Activated naive CD8-positive, alpha-beta T cell treated with anti-CD3 and anti-CD28 coated beads for 36 hours (primary cell): ENCODE measurements at places on chromosomes 4 and X. TPM values are rescaled to one million over a fixed set of nuclear protein-coding genes. Genes with fewer than 3 reads are reported as not detected.

GRCh38 chrX:132714913-132715312, 226.1 kb upstream of the MBNL3 start:
- DNase-seq: no peak

- DNase-seq: no peak
Measured at GRCh38 chr4:94158883-94159282, 48.8 kb upstream of the SMARCAD1 start.

DNA sequence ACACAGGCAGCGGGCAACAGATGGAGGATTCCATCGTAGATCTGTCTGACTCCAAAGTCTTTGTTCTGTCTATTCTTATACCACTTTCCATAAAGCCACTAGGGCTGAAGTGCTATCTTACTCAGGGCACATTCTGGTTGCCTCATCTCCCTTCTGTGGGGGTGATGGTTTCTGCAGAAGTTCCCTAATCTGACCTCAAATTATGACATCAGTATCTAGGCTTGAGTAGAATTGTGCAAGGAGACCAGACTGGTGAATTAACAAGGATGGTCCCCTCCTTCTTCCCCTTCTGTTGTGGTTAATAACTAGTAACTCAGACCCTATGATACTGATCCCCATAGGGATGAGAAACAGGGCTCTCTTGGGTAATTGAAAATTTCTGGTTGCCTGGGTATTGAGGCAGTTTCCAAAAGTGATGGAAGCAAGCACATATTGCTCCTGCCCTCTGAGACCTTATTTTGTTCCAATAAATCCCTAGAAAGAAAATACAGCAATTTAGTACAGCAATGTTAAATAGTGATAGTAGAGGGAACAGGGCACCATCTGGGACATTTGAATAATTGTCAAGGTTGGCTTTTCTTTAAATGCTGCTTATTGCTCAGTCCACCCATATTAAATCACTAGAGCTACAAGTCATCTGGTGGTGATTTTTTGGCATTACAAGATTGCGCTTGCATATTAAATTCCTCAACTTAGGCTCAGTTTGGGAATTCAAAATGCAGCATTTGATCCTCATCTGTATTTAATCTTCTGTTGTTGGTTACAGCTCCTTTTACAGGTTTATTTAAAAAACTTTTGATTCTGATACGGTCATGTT, 57.3 kb upstream of the AP1S2 start:
- DNase-seq: no peak

- DNase-seq: no peak
Measured at GRCh38 chr4:37631551-37631950, 54.6 kb downstream of the RELL1 start.

- no peak for DNase-seq
Measured at GRCh38 chr4:38109896-38110295, 149.7 kb downstream of the PTTG2 start.

The GSX2 gene
- not detected for total RNA-seq

The TKTL2 gene
- total RNA-seq: not detected

- no peak for DNase-seq
Measured at GRCh38 chr4:143184217-143184502, 557 bp upstream of the USP38 start.

- DNase-seq: no peak
Measured at GRCh38 chr4:99300934-99301333, 10.1 kb upstream of the ADH1A start.

DNA sequence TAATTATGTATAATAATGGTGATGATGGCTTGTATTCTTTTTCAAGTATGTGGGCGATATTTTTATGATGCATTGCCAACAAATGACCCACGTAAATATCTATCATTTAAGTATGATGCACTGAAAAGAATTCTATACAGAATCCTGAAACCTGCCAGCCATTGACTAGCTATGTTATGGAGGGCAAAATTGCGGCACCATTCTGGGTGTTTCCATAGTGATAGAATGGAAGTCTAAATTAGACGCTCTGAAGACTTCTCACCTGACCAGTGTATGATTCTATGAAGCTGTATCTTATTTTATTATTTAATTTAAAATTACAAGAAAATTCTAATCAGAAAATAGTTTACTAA, 677 bp upstream of the CENPC start:
- no peak for DNase-seq

DNA sequence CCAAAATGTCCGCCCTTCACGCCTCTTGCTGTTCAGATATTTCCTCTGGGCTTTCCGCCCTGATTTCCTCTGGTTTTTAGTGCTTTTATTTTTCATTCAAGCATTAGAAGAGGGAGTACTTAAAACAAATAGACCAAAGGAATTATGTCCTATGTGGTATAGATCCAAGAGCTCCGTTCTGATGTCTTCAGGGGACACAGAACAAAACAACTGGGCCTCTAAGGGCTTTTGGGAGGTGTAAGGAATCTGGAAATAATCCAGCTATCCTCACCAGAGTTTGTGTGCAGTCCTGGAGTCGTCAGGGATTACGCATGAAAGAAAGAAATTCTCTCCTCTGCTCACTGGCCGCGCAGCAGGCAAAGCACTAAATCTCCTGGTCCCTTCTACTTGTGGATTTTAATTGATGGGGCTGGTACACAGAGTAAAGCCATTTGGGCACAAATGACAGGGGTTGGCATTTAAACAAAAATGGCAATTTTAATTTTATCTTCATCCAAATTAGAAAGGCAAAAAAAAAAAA, 999.2 kb downstream of the ADGRL3 start:
- no peak for DNase-seq

DNA sequence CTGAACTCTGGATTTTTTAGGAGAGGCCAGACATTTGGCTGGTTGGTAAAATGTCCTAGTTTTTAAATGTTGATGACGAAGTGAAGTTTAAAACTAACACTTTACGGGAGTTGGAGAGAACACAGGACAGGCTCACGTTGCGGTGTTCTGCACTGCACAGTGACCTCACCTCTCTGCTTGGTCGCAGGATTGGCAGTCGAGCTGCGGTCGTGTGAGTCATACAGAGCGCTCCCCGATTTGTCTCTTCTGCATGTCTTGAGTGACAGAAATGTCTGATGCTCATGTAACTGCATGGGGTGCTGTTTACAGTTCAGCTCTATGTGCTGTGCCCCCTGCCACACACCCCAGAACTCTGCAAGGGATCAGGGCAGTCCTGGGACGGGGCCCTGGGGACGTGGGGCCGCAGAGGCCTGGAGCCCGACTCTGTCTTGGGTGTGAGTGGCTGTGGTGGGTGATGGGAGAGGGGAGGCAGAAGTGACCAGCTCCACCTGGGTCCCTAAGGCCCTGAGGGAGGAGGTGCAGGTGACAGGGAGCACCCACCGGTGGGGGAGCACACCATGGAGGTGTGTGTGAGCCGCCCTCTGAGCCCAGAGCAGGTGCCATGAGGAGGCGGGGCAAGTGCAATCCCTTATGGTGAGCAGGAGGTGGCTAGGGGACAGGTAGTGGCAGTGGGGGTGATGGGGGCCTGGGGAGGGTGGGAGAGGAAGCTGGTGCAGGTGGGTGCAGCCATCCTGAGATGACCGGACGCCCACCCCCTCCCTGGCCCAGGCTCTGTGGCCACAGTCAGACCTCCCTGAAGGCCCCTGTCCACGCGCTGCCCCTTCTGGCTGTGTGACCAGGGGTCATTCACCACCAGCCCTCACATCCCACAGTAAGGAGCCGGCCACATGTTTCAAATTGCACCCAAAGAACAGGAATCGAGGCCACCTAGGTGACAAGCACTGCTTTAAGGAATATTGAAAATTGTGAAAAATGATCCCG, 77.9 kb upstream of the ADRA2C start:
- no peak for DNase-seq

GRCh38 chr4:36230534-36230933, 13.8 kb downstream of the ARAP2 start:
- no peak for DNase-seq

The C1GALT1C1 gene
- total RNA-seq: 12.3 TPM

The ADRA2C gene
- total RNA-seq: not detected

The VSIG4 gene
- not detected for total RNA-seq

GRCh38 chrX:13791559-13791958, 25.3 kb downstream of the GPM6B start:
- no peak for DNase-seq

- no peak for DNase-seq
Measured at GRCh38 chrX:39165185-39165584, 363.9 kb downstream of the MID1IP1 start.

DNA sequence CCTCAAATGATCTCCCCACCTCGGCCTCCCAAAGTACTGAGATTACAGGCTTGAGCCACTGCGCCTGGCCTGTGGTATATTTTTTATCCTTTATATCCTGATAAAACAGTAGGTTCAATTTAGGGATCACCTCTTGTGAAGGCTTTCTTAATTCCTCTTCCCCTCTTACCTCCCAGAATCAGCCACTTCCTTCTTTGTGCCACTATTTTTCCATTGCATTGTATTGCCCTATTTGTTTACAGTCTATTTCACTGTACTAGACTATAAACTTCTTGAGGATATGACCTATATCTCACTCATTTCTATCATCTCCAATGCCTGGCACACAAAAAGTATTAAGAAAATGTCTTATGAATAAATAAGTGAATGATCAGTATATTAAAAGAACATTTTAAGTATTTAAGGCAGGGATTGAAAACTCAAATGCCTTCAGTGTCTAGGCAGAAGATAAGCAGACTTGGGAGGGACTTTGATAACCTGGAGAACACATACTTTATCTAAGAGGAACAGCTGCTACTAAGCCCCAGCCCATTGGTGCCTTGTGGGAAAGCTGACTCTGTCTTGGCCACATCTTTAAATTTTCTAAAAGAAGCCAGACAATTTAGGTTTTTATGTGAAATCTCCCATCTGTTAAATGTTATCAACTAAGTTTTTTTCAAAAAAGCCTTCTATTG, 82.3 kb upstream of the OGT start:
- no peak for DNase-seq

GRCh38 chr4:146202665-146203064, 11.7 kb upstream of the REELD1 start:
- DNase-seq: no peak

DNA sequence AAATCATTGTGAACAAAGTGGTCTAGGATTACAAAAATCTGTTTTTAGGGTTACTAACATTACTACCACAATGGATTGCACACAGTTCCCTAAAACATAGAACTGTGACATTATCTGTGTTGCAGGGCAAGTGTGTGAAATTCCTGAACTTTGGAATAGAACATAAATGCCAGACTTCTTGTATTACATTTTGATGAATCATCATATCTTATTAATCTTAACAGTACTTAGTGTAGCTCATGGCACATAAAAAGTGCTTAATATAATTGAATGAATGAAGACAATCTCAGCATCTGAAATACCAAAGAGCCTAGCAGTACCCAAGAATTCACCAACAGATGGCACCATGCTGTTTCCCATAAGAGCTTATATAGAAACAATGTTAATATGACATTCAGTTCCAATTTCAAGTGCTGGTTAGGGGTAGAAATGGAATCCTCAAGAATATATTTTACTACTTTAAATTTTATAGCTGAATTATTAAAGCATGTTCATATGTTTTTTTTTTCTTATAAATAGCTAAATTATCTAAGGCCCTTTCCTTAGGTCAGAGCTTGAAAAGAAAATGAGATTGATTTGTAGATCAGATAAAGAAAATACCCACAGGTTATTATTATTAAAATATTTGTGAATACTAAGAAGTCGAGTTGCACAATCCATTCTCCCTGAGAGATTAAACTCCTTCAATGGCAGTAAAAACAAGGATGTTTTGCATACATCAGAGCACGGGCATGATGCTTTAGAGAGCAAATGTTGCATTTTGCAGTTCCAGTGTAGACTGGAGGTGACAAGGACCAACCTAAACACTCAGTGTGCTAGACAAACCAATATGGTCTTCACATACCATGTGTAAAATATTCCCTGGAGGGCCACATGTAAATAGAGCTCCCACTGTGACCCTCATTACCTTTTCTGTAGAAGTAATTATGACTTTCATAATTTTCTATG, 25.7 kb upstream of the SHISA3 start:
- no peak for DNase-seq

- DNase-seq: no peak
Measured at GRCh38 chr4:116899561-116899960, 185.8 kb downstream of the TRAM1L1 start.

The TCEAL5 gene
- total RNA-seq: not detected

DNA sequence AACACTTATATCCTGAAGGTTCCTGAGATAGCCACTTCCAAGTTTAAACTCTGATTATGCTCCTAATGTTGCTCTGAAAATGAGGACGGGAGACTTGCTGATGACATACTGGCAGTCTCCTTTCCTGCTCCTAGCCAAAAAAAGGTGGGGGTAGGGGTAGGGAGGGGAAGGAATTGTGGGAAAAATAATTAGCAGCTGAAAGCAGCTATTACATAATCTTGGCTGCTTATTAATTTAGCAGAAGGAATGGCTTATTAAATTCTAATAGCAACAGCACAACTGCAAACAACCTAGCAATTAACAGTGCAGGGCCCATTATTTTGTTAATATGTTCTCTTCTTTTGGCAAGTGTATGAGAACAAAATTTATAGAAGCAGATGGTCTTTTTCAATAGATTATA, 2.0 kb upstream of the AP1S2 start:
- DNase-seq: no peak

The NHS gene
- 25.8 TPM for total RNA-seq

The ZFP92 gene
- total RNA-seq: 1.5 TPM

GRCh38 chr4:153038623-153039311, 102.6 kb downstream of the FHDC1 start:
- DNase-seq: no peak

The ETNPPL gene
- not detected for total RNA-seq

DNA sequence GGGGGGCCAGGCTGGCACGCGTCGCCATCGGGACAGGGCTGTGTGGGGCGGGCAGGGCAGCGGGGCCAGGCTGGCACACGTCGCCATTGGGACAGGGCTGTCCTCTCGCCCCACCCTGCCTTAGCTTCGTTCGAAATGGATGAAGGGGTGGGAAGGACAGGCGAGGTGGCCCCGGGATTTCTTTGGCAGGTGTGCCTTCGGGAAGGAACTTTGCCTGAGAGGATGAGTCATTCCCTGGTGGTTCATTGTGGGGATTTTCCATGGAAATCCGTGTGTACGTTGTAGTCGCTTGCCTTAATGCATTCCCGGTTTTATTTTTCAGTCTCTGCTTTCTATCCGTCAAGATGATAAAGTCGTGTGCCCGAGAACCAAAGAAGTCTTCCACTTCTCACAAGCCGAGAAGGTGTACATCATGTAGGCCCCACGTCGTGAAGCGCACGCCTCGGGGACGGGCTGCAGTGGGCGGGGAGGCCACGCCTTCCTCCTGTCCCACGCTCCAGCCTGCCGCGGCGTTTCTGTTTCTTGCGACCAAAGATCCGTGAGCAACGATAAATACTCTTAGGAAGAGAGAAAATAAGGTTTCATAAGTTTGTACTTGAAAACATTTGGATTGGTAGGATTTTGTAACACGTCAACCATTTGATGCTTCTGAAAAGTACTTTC, 8.1 kb upstream of the UVSSA start:
- DNase-seq: no peak

The ANKRD17 gene
- 61.6 TPM for total RNA-seq

The SPANXC gene
- total RNA-seq: not detected

DNA sequence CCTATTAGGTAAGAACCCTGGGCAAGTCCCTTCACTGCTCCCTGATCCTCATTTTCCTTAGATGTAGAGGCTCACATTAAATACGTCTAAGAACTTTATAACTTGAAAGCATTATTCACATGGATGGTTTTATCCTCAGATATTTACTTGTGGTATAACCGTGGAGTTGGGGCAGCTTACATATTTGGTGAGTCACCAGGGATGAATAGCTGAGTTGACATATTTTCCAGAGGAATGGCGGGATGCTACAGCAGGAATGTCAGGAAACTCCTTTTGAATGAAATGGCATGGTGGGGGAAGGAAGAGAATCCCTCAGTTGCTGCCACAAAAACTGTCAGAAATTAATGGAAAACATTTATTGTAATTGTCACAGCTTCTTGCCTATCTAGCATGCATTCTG, 165.3 kb upstream of the RPS6KA3 start:
- no peak for DNase-seq

The MGST2 gene
- total RNA-seq: 7.3 TPM

The CFI gene
- total RNA-seq: not detected
